DMS79 (cell line): ENCODE measurements at places on chromosomes 1 and 21.

DNA sequence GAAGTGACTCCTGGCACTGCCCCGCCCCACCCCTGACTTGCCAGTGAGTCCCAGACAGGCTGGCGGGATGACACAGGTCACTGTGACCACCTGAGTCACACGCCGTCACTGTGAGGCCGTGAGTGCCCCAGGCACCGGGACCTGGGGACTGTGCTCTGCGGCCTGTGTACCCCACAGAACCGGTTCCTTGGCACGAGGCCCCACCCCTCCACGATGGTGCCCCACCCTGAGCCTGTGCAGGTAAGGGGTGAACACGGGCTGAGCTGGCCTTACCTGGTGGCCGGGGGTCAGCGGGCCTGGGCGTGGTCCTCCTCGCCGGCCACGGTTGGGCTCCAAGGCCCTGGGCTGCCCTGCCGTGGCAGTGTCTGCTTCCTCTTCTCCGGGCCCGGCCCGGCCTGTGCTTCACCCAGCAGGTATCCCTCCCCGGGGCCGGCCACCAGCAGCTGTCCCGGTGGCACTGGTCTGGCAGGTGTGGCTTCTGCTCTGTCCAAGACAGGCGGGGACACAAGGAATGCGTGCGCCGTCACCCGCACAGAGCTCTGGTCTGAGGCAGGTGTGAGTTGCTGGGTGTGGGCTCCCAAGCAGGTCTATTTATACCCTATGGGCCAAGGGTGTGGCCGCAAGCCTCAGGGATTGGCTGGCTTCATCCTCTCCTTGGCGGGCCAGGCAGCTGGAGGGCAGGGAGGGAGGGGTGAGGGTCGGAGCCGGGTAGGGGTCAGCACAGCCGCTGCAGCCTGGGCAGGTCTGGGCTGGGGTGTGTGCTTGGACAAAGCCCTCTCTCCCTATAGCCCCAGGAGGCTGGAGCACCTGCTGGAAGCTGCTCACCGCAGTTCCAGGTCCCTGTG lies at the start of gene RNF223:
TSS of gene RNF223 (minus strand) at position 564 of the 845 bp plus-strand sequence. CDS start 1,740 bp downstream, outside the sequence.
- peak; percentile 18 for DNase-seq

DNA sequence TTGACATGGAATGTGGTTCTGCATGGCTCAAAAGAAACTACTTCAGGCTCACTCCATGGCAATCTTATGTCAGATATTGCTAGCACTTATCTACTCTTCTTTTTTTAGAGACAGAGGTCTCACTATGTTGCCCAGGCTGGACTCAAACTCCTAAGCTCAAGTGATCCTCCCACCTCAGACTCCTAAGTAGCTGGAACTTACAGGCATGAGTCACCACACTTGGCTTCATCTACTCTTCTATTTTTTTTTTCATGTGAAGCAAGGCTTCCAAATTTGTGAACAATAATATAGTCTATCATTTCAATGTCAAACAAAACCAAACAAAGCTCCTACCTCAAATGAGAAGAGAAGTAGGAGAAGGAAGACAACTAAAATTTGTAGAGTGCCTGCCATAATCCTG lies 7.5 kb upstream of the PSEN2 start:
- no peak for DNase-seq

- no peak for DNase-seq
Observed at GRCh38 chr21:45875416-45875760, 106.2 kb upstream of the COL6A1 start.

DNA sequence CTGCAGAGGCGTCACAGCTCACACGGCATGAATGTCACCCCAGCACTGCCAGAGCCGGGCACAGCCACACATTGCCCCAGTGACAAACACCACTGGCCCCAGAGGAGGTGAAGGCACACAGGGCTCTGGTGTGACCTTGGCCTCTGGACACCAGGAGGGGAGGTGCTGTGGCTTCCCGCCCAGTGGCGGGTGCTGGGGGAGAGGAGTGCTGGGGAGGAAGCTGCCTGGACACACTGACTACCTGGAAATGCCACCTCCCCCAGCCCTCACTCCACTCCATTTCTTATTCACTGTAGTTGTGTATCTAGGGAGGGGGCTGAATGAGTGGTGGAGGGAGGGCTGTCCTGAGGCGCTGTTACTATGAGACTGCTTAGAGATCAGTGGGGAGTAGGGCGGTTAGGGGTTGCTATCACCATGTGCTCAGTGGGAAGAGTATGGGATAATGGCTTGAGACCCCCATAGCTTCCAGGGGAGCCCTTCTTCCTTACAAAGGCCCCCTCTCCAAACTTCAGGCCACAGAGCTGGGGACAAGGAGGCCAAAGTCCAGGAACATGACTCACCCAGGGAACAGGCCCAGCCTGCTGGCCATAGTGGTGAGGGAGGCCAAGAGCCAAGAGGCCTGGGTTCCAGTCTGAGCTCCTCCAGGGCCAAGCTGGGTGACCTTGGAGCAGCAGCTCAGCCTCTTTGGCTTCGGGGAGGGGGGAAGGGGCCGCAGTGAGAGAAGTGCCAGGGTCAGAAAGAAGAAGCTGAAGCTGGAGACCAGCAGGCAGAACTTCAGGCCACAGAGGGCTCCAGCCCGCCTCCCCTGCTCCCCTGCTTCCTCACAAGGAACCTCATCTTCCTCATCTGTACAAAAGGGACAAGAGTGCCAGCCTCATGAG lies 40.1 kb downstream of the AHDC1 start:
- DNase-seq, result no peak

- DNase-seq, result no peak
Observed at GRCh38 chr21:25657140-25657539, 18.1 kb downstream of the JAM2 start.

DNA sequence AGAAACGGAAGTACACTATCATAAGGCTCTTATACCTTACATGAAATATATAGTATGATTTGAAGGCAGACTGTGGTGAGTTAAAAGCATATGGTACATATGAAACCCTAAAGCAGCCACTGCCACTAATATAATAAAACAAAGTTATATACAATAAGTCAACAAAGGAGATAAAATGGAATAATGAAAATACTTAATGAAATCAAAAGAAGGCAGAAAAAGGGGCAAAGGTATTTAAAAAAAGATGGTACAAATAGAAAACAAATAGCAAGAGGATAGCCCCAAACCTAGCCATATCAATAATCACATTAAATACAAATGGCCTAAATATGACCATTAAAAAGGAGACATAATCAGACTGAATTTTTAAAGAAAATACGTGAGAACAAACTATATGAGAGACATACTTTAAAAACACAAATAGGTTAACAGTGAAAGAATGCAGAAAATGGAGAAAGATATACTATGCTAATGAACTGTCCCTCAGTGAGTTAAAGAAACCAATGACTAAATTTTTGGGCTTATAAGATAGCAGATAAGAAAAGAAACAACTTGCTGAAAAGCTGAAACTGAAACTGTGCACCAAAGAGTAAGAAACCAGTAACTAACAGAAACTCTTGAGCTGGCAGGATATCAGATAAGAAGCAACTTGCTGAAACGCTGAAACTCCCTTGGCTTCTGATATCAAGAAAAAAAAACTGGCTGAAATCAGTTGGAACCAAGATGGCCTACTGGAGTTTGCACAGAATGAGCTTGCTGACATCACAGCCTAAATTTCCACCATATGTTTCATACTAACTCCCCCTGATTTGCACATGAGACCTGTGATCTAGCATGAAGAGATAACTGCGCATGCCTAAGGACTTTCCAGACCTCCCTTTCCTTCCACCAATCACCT lies 44.3 kb upstream of the IL10 start:
- DNase-seq, result no peak

- DNase-seq, result no peak
Observed at GRCh38 chr1:114322734-114323133, 169.1 kb upstream of the SYT6 start.

DNA sequence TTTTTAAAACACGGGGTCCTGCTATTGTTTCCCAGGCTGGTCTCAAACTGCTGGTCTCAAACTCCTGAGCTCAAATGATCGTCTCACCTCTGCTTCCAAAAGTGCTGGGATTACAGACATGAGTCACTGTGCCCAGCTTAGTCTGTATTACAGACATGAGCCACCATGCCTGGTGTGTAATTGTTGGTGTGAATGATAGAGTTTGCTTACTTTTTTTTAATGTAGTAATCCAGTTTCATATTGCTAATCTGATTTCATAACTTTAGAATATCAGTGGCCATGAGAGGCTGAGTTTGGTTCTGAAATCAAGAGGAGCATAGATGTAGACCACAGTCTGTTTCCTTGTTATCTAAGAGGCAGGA lies 3.4 kb downstream of the EPB41 start:
- no peak for DNase-seq

DNA sequence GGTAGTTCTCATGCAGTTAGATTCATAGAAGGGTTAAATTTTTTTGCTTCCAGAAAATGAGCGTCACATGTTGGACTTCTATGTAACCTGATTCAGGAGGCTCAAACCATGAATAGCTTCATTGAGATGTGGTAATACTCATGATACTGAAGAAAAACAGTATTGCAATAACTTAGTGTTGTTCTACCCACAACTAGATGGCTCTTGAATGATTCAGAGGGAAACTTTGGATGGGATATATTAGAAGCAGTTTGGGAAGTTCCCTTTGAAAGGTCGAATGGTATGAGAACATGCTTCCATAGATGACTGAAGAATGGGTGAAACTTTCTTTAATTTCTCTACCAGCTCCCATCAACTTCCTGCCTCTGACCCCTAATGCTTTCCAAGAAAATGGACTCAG lies 211.7 kb upstream of the PTGFR start:
- DNase-seq, result no peak

- peak; percentile 91 for DNase-seq
Observed at GRCh38 chr1:43836267-43836951, 97.2 kb upstream of the ARTN start.

GRCh38 chr1:10319750-10320149 lies 79.1 kb upstream of the PGD start:
- no peak for DNase-seq

- DNase-seq, result peak; percentile 52
Observed at GRCh38 chr1:26121854-26122773, 10.5 kb downstream of the PDIK1L start.

DNA sequence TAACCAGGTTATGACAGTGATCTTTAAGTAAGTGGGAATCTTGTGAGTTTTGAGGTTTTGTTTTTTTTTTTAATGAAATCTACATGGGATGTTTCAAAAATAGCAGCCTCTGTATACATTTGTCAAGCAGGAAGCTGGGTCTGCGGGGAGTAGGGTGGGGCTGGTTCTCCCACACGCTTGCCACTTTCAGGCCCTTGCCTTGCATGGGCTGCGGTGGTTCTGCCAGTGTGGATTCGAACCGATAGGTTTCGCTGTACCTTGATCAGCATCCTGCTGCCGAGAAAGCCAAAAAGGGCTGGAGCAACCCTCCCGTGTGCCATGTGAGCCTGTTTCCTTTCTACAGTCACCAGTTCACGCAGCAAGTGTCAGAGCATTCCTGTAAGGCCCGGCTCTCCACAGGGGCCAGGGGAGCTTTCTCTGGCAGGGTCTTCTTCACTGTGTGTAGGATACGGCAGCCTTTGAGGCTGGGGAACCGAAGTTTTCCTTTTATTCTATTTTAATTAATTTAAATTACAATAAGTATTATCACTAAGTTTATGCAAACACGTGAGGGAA lies 79.2 kb upstream of the SAMD11 start:
- DNase-seq, result no peak

GRCh38 chr1:54888080-54888733 lies 1.2 kb upstream of the DHCR24 start:
- no peak for DNase-seq

DNA sequence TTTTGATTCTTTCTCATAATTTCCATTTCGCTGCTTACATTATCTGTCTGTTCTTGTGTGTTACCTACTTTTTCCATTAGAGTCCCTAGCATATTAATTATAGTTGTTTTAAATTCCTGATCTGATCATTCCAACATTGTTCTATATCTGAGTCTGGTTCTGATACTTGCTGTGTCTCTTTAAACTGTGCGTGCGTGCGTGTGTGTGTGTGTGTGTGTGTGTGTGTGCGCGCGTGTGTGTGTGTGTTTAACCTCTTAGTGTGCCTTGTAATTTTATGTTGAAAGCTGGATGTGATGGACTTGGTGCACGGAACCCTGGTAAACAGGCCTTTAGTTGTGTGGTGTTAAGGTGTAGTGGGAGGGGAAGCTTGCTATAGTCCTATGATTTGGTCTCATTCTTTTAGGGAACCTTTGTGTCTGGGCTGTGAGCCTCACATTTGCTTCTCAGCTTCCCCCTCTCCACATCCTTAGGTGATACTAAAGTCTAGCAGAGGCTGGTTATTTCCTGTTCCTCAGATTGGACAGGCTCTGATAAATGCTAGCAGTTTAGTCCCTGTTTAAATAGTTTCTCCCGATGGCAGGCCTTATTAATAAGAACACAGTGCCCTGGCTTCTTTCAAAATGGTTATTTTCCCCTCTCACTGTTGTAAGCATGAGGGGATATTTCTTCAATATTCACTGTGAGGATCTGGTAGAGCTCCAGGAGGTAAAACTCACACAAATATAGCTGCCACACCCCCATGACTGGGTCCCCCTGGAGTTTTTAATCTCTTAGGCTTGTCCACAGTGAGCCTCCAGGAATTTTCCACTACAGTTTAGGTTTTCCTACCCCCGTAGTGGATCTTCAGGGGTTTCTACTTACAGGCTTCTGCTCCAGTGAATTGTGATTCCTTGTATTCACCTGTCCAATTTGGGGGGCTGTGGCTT lies 118.3 kb downstream of the GALNT2 start:
- peak; percentile 36 for DNase-seq

GRCh38 chr1:225476100-225476511 lies 48.3 kb upstream of the LBR start:
- no peak for DNase-seq

DNA sequence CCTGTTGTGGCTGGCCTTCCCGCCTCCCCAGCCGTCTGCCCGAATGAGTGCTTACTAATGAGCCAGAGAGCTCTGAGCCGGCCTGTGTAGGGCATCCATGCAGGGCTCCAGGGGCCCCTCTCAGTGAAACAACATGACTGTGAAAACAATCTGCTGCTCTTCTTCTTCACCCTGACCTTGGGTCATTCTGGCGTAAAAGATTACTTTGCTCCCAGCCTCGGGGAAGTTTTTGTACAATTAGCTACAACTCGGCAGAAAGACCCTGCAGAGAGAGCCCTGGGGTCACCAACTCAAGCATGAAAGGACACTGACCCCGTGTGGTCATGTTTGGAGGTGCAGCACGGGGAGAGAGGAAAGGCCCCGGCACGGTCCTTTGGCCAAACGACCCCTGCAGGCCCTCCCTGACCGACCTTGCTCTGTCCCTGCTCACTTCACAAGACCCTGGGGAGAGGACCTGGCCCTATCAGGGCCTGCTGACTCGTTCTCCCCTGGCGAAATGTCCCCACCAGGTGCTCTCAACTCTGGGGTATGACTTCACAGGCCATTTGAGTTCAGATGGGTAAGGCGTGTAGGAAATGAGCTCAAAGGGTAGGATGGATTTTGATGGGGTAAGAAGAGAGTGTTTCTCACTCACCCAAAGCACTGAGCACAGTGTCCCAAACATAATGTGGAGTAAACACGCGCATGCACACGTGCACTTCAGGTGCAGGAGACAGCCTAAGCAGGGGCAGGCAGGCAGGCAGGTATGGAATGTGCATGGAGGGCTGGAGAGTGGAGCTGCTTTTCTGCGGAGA lies 22.9 kb upstream of the FAM20B start:
- DNase-seq, result peak; percentile 11
